NCI-H1417 treated with DMSO at 0.1 percent for 48 hours (cell line): ENCODE measurements at places on chromosomes 16 and 17.

DNA sequence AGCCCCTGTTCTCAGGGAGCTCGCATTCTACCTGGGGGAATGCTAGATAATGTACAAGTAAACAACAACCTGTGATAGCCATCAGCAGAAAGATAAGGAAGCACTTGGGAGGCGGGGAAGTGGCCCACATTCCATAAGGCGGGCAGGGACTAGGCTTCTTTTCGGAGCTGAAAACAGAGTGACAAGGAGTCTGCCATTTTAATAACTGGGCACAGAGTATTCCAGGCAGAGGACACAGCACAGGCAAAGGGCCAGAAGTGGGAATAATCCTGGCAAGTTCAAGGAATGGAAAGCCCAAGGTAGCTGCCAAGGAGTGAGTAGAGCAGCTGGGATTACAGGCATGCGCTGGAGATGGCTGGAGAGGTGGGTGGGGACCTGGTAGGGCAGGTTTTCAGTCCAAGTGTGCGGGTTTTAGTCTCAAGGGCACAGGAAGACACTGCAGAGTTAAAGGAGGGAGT lies 24.3 kb downstream of the USP43 start:
- no peak for DNase-seq

DNA sequence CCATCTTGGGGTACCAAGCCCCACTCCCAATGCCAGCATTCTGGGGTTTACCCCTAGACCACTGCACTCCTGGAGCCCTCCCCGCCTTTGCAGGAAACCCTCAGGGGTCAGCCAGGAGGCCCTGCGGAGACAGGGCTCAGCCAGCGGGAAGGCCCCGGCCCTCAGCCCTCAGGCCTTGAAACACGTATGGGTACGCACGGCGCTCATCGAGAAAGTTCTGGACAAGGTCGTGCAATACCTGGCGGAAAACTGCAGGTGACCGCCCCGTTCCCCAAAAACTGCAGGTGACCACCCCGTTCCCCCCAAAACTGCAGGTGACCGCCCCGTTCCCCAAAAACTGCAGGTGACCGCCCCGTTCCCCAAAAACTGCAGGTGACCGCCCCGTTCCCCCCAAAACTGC lies 24.7 kb downstream of the SGSM2 start:
- no peak for DNase-seq

DNA sequence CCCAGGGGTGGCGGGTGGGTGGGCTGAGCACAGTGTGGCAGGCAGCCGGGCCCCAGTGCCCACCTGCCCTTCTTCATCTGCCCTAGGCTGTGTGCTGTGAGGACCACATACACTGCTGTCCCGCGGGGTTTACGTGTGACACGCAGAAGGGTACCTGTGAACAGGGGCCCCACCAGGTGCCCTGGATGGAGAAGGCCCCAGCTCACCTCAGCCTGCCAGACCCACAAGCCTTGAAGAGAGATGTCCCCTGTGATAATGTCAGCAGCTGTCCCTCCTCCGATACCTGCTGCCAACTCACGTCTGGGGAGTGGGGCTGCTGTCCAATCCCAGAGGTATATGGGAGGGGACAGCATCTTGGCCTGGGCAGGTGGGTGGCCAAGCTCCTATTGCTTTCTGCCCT lies 6.4 kb downstream of the GRN start:
- DNase-seq = no peak

DNA sequence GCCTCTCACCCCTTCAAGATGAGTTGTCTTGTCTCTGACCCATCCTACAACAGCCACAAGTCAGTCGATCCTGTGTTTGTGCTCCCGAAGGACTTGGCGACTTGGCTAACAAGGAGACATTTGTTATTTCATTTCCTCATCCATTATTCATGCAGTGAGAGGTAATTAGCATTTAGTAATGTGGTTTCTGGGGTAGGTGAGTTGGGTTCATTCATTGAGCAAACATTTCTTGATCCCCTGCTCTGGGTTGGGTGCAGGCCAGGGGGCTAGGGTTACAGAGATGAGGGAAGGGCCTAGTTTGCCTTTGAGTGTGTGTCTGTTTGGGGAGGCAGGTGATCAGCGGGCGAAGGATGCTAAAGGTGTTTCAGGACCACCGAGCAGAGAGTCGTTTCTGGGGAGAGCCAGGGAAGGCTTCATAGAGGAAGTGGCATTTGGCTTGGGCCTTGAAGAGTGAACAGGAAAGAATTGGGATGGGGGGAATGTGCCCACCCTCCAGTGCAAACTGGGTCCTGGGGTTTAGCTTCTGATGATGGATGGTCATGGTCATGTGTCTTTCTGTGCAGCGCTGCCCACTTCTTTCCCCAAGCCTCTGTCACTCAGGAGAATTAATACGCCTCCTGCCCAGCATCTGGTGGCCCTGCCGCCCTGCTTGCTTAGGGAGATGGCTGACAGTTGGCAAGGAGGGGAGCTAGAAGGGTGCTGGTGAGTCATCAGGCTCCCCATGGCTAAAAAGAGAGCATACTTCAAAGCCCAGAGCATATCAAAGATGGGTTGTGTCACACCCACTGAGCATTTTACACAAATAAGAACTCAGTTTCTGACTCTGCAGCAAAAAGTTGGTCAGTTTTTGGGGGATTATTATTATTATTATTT lies 38.5 kb downstream of the MSI2 start:
- peak; percentile 43 for DNase-seq

DNA sequence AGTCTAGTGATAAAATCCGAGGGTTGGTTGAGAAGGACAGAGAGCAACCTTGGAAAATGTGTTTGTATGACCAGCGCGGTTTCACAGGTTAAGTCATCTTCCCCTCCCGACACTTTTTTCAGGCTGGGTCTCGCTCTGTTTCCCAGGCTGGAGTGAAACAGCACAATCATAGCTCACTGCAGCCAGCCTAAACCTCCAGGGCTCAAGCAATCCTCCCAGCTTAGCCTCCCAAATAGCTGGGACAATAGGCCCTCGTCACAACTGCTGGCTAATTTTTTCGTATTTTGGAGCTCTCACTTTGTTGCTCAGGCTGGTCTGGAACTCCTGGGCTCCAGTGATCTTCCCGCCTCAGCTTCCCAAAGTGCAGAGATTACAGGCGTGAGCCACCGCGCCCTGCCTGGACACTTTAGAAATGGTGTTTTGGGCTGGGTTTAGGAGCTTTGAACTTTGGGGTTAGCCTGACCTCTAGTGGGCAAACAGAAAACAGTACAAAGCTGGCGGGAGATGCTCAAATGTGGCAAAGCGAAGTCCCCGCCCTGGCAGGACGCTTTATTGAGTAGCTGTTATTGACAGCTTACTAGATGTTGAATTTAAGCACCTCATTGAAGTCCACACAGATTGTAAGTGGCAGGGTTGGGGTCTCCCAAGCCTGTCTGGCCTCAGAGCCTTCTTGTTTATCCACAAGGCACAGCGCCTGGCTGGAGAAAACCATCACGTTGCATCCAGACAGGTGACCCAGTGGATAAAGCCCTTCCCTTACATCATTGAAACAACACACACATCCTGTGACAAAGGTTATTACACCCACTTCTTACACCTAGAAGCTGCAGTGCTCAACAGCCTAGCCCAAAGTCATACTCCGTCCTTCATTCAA lies 34.7 kb upstream of the RBBP6 start:
- DNase-seq = no peak

GRCh38 chr17:65177901-65178300 lies 40.7 kb downstream of the RGS9 start:
- no peak for DNase-seq

DNA sequence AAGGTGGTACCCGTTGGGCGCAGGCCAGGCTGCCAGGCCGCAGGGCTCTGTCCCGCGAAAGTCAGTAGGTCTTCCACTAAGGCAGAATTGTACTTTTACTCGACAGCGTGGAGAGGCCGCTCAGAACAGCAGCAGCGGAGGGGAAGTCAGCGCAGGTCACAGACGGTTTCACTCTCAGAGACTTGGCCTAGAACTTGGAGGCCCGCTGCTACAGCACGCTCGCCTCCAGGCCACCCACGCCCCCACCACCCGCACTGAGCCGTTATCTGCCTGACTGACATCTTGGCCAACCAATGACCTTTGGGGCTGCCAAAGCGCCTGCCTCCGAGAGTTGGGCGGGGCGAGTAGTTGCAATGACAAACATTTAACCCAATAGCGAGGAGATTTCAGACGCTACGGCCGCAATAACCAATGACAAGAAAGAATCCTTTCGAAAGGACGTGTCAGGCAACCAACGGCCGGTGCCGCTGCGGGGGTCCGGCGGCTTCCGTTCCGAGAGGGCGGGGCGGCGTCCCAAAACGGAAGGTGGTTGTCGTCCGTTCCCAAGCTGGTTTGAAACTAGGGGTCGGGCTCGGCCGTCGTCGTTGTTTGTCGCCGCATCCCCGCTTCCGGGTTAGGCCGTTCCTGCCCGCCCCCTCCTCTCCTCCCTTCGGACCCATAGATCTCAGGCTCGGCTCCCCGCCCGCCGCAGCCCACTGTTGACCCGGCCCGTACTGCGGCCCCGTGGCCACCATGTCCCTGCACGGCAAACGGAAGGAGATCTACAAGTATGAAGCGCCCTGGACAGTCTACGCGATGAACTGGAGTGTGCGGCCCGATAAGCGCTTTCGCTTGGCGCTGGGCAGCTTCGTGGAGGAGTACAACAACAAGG lies at the start of gene DCAF7:
DCAF7 (plus strand) TSS at position 532 of the 871 bp plus-strand sequence; CDS start at position 733, 201 bp downstream.
- peak; percentile 96 for DNase-seq

DNA sequence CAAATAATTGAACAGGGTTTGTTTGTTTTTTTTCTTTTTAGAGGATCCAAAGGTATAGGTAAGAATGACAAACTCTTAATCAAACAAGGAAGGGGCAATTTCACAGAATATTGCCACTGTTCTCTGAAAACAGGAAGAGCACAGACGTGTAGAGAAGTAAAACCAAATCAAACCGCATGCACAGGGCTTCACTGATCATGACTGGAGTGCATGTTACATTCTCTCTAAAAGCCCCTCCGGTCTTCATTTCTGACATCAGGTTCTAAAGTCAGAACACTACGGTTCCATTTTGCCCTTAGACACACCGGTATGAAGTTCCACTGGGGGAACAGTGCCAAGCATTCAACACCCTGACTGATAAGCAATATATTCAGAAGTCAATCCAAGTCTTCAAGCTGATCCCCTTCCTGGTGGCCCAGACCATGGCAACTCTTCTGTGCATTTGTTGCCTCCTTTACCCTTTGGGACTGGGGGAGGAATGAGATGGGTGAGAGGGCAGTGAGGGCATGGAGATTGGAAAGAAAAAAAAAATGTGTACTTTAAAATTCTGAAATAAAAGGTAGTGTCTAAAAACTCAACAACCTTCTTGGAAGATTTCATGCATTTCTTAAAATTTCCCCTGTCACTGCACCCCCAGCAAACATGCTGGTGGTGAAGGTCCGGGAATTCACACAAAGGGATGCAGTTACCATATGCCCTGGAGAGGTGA lies 1.4 kb downstream of the MMD start:
- no peak for DNase-seq

GRCh38 chr17:9355846-9356245 lies 219.8 kb downstream of the STX8 start:
- no peak for DNase-seq

DNA sequence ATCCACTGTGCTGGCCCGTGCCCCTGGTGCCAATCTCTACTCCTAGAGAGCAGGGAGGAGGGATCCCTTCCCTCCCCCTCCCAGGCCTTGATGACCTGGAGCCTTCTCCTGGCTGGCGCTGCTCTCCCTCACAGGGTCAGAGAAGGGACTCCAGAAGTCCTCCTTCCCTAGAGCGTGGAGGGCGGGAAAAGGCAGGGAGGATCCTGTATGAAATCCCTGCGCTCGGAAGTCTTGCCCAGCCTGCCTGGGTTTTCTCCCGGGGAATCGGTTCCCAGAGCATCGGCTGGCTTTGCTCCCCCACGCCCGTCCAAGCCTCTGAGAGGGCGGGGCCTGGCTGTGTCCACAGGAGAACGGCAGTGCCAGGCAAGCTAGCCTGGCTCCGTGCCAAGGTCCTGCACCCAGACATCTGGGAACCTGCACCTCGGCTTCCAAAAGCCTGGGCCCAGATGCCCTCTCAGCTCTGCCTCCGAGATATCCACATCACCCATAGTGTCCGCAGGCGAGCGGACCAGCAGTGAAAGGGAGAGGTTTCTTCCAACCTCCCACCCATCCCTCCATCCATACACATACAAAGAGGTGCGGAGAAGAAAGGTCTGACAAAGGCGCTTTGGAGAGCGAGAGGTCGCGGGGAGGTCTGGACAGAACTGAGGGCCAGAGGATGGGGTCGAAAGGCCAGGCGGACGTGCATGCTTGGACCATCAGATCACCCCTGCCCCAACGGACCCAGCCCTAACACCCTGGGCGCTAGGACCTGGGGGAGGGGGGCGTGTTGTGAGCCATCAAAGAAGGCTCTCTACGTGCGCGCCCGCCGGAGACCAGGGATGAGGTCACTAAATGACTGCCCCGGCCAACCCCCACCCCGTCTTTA lies 1.1 kb downstream of the MPP2 start:
- DNase-seq = no peak

DNA sequence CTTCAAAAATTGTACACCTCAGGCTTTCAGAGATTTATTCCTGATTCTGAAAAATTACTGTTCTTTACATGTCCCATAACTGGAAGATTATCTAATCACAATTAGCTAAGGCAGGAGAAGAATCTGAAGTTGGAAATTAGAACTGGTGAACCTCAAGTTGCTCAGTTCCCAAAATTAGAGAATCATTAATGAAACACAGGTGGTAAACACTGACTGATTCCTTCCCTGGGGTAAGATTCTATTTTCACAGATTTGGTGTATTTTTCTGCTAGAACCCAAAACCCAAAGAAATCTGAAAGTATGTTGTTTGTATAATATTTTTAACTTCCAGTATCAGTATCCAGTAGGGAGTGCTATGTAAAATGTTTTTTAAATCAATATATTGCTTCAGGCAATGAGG lies 25.7 kb downstream of the PHKB start:
- DNase-seq = no peak

GRCh38 chr17:81942167-81942553 lies 4.9 kb downstream of the MYADML2 start:
- DNase-seq = no peak

GRCh38 chr17:48615047-48615962 lies at the start of gene HOXB8:
Gene HOXB8, minus strand, starts transcription at chr17:48615292. Its CDS starts 588 bp downstream, at chr17:48614704.
- no peak for DNase-seq

- DNase-seq = no peak
These were observed 11.1 kb upstream of the WFDC1 start for GRCh38 chr16:84283314-84284153.

DNA sequence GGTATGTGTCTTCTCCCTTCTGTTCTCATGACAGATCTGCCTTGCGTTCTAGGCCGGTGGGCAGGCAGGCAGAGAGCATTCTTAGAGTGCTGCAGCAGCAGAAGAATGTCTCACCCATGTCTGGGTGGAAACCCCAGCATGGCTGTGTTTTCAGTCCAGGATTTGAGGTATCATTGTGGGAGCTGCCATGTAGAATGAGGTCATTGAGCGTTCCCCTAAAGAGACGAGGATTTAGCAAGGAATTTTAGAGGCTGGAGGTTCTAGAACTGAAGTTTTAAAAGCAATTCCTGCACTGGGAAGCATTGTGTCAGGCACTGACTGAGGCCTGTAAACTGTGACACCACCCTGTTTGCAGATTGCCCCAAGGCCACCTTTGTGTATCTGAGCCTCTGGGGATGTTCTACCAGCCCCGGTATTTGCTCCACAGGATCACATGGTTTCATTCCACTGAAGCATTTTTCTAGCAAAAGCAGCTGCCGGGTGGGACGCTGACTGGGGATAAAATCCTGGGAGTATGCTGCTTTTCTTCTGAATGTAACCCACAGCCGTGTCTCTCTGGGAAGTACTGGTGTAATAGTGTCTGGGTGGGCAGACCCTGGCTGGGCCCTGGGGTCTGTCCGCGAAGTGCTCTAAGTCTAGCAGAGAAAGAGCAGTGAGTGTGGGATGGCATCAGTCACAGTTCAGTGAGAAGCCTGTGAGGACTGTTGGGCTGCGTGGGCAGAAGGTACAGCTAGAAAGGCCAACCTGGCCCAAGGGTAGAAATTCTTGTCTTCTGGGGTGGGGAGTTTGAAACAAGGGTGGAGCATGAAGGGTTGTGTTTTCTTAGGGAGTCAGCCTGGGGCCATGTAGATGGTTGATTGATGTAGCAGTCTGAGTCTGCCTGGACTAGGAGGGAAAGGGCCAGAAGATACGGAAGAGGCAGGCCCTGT lies 30.2 kb downstream of the PLCD3 start:
- DNase-seq = no peak
